ENCODE measurements at places on chromosomes 1 and 21. TPM values are rescaled to one million over a fixed set of nuclear protein-coding genes. Genes with fewer than 3 reads are reported as not detected.

The ELAPOR1 gene
- 5.8 TPM for total RNA-seq

The PTPRC gene
- total RNA-seq = 1,121 TPM

The LEMD1 gene
- total RNA-seq = not detected

The F5 gene
- total RNA-seq = 12.6 TPM

- peak; percentile 2 for DNase-seq
Measured at GRCh38 chr21:37700641-37701202, 215.5 kb downstream of the KCNJ6 start.

GRCh38 chr1:55536545-55536865 is 321.3 kb upstream of the USP24 start:
- no peak for DNase-seq

DNA sequence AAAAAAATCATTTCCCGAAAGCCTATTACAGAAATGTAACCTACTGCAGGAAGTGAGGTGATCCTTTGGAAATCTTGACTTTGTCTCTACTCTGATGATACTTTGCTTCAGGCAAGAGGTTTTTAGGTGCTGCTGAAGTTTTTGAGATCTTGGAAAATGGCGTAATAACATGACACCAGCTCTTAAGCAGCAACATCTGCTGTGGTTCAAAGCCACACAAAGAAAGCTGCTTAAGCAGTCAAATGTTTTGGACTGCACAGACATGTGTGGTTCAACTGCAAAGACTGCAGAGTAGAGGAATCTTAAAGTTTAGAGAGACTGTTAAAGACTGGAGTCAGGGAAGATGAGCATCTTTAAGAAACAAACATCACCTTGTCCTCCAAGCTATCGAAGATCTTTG is 139.0 kb downstream of the RASAL2 start:
- DNase-seq = no peak

Measured in naive thymus-derived CD4-positive, alpha-beta T cell (primary cell).